ENCODE measurements at places on chromosomes 16 and 17. TPM values are rescaled to one million over a fixed set of nuclear protein-coding genes. Genes with fewer than 3 reads are reported as not detected.

Gene TVP23C
- total RNA-seq: 80.8 TPM

Gene SHMT1
- 9.9 TPM for total RNA-seq

Gene FBXL16
- total RNA-seq: 5.4 TPM

Gene KRT33B
- not detected for total RNA-seq

Gene CES1
- 0.82 TPM for total RNA-seq
